A172 (cell line): ENCODE measurements at places on chromosomes 7 and 10.
A peak's percentile ranks its signal among the peaks of the same experiment; 100 is the strongest.

DNA sequence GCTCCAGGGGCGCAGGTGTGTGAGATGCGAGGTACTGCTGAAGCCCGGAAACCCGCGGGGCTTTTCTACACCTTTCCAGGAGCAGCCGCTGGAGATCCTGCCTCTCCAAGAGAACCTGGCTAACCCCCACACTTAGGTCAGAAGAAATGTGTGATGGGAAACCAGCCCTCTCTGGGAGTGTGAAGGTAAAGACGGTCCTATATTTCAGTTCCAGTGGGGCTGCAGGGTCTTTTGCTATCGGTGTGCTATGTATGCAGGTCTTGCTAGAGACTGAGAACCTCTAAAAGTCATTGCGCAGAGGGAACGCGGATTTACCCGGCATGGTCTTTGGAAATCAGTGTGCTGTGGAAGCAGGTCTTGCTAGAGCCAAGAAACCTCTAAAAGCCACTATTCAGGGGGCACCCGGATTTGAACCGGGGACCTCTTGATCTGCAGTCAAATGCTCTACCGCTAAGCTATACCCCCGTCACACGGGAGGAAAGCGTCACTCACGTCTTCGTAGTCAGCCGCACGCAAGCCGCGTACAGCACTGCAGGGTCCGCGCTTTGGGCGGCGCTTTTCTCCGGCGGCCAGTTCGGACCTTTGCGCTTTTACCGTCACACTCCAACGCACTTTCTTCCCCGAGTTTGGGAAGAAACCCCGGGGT is 46.0 kb downstream of the ZNF777 start:
- no peak for DNase-seq

DNA sequence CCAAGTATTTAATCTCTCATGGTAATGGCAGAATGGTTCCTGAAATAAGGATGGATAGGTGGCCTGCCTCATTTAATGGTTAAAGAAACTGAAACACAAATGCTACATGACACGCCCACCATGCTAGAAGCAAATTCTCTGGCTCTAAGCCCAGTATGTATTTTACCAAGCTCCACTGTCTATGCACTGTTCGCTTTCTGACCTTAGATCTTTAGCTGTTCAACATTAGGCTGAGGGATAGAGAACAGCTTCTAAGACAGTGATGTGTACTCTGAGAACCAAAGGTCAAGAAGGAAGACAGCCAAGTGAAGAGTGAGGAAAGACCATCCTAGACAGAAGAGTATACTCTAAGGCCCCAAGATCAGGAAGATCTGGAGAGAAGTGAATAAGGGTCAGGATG is 26.6 kb downstream of the FAM3C start:
- DNase-seq: peak; percentile 13

DNA sequence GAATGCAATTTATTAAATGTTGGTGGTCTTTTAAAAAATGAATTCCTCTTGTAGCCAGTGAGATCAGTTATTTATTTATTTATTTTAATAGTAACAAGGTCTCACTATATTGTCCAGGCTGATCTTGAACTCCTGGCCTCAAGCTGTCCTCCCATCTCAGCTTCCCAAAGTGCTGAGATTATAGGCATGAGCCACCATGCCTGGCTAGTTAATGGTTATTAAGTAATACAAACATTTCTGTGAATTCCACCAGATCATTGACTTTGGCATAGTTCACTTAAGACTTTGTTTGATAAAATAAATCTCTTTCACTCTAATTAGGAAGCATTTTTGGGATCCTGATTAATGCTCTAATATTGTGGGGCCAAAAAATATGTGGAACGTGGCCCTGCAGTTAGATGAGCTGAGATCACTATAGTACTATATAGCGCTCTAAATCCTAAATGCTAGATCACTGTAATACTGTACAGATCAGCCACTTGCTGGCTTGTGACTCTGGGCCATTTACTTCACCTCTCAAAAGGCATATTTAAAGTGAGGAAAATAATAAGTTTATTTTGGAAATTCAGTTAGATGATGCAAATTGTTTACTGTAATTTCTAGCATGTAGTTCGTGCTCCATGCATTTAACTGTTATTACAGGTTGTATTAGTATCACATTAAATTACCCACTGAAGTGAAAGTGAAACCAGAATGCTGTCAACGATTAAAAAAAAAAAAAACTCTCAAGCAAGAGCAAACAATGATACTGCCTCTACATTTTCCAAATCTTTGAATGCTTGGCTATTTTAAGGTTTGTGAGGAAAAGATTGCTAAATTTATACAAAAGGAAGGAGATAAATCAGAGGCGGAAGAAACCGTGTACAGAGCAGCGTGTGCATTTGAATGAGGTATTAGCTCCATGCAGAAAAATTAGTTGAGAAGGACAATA is 15.9 kb upstream of the FAS start:
- DNase-seq: peak; percentile 23

DNA sequence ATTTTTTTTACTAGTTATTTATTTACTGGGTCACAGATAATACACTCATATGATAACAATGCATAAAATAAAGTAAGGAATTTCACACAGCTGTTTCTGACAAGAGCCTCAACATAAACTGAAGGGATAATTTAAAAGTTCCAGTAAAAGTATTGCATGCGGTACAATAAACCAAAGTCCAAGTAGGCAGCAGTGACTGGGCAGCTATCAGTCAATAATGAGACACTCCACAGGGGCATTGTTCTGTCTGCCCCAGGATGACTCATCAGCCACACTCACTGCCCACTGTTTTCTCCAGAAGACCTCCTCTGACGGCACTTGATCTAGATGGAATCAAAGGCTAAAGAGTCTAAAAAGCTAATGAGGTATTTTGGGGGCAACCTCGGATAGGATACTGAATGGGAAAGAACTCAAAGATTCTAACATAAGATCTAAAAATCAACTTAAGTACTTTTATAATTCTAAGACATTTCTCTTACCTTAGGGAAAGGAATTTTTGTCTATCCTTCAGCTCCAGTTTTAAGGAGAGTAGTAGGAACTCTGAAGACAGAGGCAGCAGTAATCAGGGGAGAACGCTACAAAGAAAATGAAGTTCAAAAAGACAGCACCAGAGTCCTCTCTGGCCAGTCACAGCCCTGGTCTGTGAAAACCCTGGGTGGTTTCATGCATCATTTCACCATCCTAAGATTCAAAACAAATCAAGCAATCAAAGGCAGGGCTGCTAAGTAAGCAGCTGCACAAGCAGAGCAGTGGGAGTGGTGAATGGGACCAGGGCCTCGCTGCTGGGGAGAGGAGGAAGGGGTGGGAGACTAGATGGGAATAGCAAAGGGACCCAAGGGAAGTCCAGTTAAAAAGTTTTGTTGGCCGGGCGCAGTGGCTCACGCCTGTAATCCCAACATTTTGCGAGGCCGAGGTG is 175.1 kb downstream of the AVL9 start:
- peak; percentile 89 for DNase-seq

DNA sequence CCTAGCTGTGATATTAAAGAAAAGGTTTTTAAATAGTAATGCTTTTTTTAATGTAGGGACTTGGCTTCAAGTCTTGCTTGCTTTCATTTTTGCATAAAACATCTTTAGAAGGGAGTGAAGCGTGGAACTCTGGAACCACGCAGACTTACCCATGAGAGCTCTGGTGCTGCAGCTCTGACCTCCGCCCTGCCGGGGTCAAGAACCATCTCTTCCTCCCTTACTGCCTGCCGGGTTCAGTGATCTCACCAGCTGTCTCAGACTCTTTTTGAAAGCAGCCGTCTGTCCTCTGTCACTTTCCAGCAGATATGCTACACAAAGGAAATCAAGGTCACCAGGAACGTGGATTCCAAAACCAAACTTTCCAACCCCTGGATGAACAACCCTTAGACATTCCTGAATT is 353.8 kb downstream of the GPR37 start:
- DNase-seq: no peak

- no peak for DNase-seq
Observed at GRCh38 chr10:77600640-77601039, 37.0 kb downstream of the KCNMA1 start.

DNA sequence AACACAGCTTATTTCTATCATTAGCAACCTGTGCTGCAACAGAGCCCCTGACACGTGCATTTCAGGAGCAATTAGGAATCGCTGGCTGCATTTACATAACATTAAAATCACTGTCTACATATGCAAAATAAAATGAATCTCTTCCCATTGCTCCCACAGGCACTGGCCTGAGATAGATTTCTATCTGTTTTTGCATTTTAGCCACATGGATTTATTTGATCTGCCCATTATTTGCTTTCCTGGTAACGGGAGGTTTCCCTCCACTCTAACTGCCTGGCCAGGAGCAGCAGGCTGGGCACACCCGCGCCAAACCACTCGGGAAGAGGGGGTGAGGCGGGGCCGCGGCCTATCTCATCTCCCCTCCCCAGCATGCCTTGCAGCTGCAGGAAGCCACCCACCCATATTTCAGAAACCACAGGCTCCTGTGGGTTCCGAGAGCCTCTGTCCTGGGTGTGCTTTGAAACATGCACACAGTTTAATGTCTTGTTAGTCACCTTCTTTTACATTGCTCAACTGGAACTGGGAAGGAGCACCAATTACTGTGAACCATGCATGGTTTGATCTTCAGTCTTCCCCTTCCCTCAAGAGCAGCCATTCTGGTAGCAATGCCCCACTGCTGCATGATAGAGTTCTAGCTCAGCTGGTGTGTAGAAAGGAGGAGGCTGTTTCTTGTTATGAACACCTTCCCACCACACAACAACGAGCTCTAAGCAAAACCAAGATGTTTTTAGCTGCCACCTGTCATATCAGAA is 37.7 kb upstream of the IKZF1 start:
- DNase-seq: no peak

DNA sequence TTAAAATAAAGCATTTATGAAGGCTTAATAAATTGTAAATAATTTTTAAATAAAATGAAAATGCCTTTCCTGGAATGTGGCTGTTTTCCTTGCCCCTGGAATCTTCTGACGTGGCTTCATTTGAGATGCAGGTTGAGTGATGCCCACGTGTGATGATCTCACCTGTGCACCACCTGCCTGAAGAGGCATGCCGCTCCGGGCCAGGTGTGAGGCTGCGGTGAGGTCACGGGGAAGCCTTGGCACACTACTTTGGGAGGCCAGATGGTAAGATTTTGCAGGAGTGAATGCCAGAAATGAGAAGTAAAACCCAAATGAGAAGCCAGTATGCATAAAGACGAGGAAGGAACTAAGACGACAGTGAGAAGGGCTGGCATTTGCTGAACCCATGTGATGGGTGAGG is 36.2 kb downstream of the GOT1 start:
- DNase-seq: no peak

- DNase-seq: peak; percentile 8
Observed at GRCh38 chr7:11436316-11436715, 395.7 kb downstream of the THSD7A start.

DNA sequence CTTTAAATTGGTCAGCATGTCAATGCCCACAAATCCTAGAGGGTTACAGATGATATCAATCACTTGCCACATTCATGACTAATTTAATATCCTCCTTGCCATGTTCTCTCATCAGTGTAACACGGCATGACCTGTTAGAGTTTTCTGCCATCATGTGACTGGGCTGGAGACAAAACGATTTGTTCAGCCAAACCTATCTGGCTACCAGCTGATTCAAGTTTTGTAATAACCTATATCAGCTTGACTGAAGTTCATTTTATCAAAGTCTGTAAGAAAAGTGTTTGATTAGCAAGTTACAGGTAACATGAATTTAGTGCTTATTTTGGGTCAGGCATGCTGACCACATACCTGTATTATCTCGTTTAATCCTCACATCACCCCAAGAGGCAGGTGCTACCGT is 25.7 kb downstream of the NEUROD6 start:
- no peak for DNase-seq

DNA sequence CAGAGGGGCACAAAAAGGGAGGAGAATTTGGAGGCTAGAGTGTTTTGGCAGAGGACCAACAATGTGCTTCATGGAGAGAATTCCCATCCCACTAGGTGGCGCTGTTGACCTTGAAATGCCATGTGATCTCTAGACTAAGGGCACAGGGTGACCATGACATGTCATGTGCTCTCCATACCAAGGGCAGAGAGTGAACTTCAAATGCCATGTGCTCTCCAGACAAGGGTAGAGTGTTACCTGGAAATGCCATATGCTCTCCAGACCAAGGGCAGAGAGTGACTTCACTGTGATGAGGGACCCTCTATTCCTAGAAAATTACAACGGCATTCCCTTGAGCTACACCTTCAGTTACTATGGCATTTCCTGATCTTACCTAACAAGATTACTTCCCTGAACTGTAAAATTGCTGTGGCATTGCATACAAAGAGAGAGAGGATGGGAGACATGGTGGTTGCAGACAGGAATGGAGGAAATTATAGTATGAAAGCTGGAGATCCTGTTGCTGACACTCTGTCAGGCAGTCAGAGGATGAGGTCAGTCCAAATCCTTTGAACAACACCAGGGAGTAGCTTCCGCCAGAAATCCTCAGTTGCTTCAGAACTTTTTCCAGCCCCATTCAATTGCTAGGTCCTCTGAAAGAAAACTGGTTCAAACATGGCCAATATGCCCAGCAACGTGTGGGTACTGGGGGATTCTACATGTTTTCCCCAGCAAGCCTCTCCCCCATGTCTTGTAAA is 60.9 kb upstream of the ACSM6 start:
- DNase-seq: peak; percentile 82

GRCh38 chr7:13627455-13627854 is 362.0 kb downstream of the ETV1 start:
- DNase-seq: no peak

- DNase-seq: no peak
Observed at GRCh38 chr7:29090836-29091601, 55.3 kb downstream of the CPVL start.

GRCh38 chr7:139629392-139630082 is 106.1 kb downstream of the CLEC2L start:
- DNase-seq: no peak

DNA sequence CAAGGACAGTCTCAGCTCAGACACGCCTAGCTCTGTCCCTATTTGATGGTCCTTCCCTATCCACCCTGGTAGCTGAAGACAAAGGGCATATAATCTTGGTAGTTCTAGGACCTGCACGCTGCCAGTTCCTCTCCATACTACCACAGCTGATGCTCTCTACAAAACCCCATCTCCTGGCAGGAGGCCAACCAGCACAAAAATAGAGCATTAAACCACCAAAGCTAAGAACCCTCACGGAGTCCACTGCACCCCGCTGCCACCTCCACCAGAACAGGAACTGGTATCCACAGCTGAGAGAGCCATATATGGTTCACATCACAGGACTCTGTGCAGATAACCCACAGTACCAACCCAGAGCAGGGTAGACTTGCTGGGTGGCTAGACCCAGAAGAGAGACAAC is 299.4 kb downstream of the LRRTM3 start:
- no peak for DNase-seq
